ENCODE measurements at places on chromosomes 4 and X. TPM values are rescaled to one million over a fixed set of nuclear protein-coding genes. Genes with fewer than 3 reads are reported as not detected.

KCNIP4 gene
- polyA plus RNA-seq = 13.0 TPM

CLTRN gene
- polyA plus RNA-seq = 21.4 TPM

HEPH gene
- polyA plus RNA-seq = 53.6 TPM

SPINK2 gene
- polyA plus RNA-seq = not detected

P2RY8 gene
- 0.73 TPM for polyA plus RNA-seq

HCFC1 gene
- 43.2 TPM for polyA plus RNA-seq

MAGEA2 gene
- not detected for polyA plus RNA-seq

PCDH19 gene
- 2.2 TPM for polyA plus RNA-seq

GJB1 gene
- polyA plus RNA-seq = 39.8 TPM

CLNK gene
- polyA plus RNA-seq = 0.91 TPM

ATP10D gene
- polyA plus RNA-seq = 53.3 TPM

ARSJ gene
- polyA plus RNA-seq = 18.1 TPM

DNA sequence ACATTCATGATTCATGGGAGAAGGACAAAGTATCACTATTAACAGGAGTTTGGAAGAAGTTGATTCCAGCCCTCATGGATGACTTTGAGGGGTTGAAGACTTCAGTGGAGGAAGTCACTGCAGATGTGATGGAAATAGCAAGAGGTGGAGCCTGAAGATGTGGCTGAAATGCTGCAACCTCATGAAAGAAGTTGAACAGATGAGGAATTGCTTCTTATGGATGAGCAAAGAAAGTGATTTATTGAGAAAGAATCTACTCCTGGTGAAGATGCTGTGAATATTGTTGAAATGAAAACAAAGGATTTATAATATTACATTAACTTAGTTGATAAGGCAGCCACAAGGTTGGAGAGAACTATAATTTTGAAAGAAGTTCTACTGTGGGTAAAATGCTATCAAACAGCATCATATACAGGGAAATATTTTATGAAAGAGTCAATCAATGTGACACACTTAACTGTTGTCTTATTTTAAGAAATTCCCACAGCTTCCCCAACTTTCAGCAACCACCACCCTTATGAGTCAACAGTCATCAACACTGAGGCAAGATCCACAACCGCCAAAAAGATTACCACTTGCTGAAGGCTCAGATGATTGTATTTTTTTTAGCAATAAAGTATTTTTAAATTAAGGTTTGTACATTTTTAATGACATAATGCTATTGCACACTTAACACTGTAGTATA lies 302.6 kb downstream of the CBLL2 start:
- DNase-seq = no peak

DNA sequence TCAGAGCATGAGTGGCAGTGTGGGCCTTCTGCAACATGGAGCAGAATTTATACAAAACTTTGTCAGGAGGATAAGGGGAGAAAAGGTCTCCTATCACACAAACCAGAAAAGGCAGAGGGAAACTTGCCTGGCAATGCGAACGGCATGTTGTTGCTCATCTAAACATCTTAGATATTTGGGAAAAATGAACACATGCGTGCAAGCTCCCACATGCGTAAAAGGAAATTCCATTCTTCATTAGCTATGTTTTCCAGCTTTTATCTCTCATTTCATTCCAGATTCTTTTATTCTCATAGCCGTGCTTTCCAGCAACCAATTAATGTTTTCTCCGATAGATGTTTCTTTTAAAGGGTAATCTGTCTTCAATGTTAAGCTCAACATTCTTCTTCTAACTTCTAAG lies 31.3 kb upstream of the GBA3 start:
- DNase-seq = no peak

GRCh38 chrX:17412692-17413091 lies 37.7 kb downstream of the NHS start:
- no peak for DNase-seq

- DNase-seq = no peak
Measured at GRCh38 chr4:176043838-176044588, 21.6 kb upstream of the WDR17 start.

DNA sequence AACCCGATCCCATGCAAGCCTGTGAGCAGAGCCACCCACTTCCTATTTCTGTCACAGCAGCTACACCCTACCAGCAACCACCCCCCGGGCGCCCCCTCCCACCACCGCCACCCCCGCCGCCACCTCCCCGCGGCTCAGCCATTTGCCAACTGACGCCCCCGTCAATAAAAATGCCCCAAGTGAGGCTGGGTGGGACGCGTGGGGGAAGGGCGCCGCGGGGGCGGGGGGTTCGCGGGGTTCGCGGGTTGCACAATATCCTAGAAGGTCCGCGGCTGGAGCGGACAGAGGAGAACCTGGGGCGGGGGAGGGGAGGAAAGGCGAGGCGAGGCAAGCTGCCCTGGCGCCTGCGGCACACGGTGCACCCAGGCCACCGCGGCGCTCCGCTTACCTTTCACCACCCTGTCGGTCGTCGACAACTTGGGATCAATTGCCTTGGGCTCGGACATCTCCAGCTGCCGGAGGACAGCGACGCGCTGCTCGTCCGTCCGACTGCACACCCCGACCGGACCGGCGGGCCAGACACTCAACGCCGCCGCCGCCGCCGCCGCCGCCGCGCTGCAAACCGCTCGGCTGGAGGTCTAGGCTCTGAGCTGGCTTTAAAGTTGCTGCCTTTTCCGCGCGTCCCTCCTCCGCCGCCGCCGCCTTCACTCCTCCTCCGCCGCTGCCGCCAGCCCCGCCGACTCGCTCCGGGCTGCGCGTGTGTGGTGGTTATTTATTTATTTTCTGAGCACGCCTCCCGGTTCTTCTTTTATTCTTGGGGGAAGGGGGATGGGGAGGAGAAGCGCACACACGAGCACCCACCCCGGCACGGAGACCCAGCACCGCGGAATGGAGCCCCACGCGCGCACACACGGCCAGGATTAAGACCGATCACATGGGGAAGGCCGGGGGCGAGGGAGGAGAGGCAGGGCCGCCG lies 717 bp downstream of the PPP3CA start:
- peak; percentile 70 for DNase-seq

GRCh38 chrX:114906984-114907510 lies 110.4 kb downstream of the IL13RA2 start:
- no peak for DNase-seq

- no peak for DNase-seq
Measured at GRCh38 chrX:74426615-74427014, 5.3 kb downstream of the SLC16A2 start.

GRCh38 chr4:55906989-55907388 lies 41.8 kb upstream of the CEP135 start:
- no peak for DNase-seq

- DNase-seq = no peak
Measured at GRCh38 chr4:174358410-174358809, 74.7 kb downstream of the CEP44 start.

GRCh38 chr4:128470492-128471053 lies 183.0 kb upstream of the PGRMC2 start:
- no peak for DNase-seq

- no peak for DNase-seq
Measured at GRCh38 chr4:59044286-59044900, 1934.2 kb upstream of the IGFBP7 start.

DNA sequence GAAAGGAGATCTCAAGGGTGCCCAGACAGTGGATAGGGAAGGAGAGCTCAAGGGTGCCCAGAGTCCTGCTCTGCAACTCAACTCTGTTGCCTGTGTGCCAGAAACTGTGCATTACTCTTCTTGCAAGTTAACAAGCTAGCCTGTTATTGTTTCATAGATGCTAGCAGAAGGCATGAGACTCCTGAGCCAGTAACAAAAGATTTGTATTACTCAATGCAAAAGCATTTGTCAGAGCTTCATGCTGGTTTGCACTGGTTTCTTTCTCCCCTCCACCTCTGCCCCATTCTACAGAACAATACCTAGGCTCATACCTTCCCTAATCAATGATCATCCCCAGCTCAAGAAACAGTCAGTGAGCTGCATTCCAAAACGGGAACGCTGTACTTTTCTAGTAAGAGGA lies 124.5 kb upstream of the NEIL3 start:
- DNase-seq = no peak

- no peak for DNase-seq
Measured at GRCh38 chrX:45750639-45751038, 550.0 kb upstream of the DIPK2B start.

- DNase-seq = peak; percentile 8
Measured at GRCh38 chr4:154807042-154807630, 26.1 kb downstream of the RBM46 start.

DNA sequence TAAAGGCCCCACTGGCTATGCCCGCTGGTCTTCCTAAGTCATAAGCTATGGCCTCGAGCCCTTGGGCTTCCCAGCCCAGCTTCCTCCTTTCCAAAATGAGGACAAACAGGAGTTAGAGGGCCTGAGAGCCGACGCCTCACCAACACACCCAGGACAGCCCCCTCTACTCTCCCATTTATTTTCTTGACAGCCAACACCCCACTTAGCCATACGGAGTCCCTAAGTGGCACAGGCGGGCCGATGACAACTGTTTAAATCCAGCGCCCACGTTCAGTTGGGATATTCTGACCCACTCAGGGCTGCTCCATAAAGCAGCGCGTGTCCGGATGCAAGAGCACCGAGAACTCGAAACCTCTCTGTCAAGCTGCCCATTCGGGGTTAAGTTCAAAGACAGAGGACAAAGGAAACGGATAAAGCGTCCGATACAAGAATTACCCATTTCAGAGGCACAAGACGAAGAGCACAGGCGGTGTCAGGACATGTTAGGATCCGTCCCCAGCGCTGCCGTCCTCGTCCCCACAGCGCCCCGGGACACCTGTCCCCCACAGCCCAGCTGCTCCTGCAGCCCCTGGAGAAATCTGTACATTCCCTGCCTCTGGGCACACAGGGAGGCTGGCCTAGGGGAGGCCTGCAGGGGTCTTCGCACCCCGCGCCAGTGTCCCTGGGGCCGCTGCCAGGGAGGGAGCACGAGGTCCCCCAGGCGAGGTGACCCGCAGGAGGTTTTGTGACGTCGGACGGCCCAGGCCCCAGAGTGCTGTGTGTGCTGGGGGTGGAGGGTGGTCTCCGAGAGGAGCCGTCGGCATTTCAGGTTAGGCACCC lies 1.2 kb downstream of the PRKX start:
- no peak for DNase-seq

- no peak for DNase-seq
Measured at GRCh38 chrX:1072637-1073377, 139.6 kb downstream of the CRLF2 start.

- DNase-seq = peak; percentile 58
Measured at GRCh38 chrX:153763989-153764755, at the start of gene PLXNB3. Gene PLXNB3 (plus strand): TSS chrX:153764249. CDS start chrX:153765536, 1,287 bp downstream.

DNA sequence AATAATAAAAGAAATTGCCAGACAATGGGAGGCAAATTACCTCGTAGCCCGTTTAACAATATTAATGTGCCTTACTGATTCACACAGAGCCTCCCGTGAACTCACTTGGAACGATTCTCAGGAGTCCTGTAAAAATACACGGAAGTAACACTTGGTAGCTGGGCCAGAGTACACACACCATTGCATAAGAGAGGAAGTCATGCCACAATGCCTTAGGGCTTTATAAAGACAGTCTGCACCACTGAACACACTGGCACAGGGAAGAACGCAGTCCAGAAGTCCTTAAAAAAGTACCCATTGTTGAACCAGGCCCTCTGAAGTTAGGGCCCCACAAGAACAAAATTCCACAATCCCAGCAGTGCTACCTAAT lies 15.1 kb downstream of the SLC2A9 start:
- peak; percentile 28 for DNase-seq

DNA sequence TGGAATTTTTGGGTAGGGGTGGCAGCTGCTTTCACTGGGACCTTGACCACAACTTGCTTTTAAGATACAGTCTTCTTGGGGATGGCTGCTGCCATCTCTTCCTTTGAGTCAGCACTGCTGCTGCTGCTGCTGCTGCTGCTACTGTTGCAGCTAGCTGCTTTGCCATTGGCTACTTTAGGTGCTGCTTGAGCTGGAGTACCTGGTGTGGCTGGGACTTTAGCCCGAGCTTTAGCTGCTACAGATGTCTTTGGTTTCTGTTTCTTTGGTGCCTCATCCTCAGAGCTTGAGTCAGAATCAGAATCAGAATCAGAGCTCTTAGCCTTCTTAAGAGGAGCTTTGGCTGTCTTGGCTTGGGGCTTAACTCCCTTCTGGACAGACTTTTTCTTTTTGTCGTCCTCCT lies 52.2 kb downstream of the FAM9B start:
- DNase-seq = no peak

GRCh38 chrX:42463706-42464490 lies 314.1 kb downstream of the PPP1R2C start:
- DNase-seq = no peak

GRCh38 chr4:139736661-139737060 lies 71.0 kb downstream of the MGST2 start:
- no peak for DNase-seq

DNA sequence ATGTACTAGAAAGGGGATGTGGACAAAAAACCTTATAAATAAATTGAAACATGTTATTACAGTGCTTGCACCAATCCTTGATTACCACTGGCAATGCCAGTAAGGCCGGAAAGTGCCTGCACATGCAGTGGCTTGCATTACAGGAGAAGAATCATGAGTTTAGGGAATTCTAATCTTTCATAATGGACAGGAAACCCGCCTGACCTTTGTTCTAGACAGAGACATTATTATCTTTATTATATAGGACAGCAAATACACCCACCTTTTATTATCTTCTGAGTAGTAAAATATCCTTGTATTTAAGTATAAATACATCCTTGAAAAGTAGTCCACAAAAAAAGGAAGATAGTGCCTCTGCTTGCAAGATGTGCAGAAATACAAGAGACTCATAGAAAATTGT lies 379.9 kb upstream of the LCORL start:
- no peak for DNase-seq

GRCh38 chr4:18366892-18367291 lies 345.3 kb upstream of the LCORL start:
- DNase-seq = peak; percentile 19

Measured in left kidney (tissue), 8 donors.